ENCODE measurements at places on chromosomes 4 and X.
A peak's percentile ranks its signal among the peaks of the same experiment; 100 is the strongest.

GRCh38 chr4:41455206-41455605 lies 82.8 kb upstream of the LIMCH1 start:
- DNase-seq = peak; percentile 57

GRCh38 chr4:71377561-71377960 lies 38.7 kb downstream of the SLC4A4 start:
- no peak for DNase-seq

GRCh38 chrX:63350465-63350877 lies 661 bp downstream of the SPIN4 start:
- peak; percentile 69 for DNase-seq

GRCh38 chr4:2047031-2047660 lies 12.0 kb upstream of the NAT8L start:
- DNase-seq = no peak

DNA sequence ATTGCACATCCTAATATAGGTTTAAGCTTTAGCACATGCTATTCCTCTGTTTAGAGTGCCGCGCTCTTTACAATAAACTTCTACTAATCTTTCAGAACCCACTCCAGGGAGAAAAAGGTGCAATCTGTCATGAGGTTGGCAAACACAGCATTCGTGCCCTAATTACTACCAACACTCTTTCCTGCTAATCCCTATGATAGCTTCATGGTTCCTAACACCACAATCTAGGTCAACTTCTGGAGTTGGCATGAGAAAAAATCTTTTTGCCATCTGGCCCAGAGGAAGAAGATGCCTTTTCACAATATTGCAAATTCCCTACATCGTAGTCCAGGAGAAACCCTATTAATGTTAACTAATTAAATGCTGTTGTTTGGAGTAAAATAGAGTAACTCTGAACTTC lies 39.6 kb downstream of the TMA16 start:
- DNase-seq = no peak

- DNase-seq = no peak
Observed at GRCh38 chr4:88939697-88940096, 117.3 kb downstream of the FAM13A start.

DNA sequence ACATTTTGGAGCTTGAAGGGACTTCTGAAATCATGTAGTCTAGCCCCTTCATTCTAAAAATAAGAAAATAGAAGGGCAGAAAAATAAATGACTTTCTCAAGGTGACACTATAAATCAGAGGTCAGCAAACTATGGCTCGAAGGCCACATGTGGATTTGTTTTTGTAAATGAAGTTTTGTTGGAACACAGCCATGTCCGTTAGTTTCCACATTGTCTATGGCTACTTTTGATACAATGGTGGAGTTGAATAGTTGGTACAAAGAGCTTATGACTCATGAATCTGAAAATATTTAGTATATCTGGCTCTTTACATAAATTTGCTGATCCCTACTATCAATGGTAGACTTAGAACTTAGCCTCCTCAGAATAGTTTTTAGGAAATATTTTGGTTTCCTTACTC lies 302.4 kb upstream of the PRPS2 start:
- no peak for DNase-seq

DNA sequence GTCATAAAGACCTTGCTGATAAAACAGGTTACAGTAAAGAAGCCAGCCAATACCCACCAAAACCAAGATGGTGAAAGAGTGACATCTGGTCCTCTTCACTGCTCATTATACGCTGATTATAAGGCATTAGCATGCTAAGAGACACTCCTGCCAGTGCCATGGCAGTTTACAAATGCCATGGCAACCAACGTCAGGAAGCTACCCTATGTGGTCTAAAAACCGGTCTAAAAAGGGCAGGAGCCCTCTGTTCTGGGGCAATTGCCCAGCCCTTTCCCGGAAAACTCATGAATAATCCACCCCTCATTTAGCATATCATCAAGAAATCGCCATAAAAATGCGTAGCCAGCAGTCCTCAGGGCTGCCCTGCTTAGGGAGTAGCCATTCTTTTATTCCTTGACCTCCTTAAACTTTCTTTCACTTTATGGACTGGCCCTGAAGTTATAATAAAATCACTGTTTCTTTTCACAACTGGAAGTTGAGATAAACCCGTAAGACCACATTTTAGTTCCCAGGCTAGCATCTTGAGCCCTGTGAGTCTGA lies 260.5 kb upstream of the FAT1 start:
- DNase-seq = no peak

DNA sequence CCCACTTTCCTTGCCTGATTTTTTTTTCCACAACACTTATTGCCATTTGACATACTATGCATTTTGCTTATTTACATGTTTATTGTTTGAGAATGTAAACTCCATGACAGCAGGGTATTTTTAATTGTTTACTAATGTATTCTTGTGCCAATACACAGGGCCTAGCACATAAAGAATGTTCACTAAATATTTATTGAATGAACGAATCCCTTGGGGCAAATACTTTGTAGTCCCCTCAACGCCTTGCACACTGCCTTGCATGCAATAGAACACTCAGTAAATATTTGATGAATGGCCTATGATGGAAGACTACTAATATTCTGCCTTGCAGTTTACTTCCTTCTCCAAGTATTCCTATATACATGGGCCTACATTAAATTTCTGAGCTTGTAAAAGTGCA lies 1.4 kb upstream of the PRPS1 start:
- no peak for DNase-seq

- DNase-seq = peak; percentile 76
Observed at GRCh38 chr4:174631901-174632758, 109.8 kb upstream of the HPGD start.

DNA sequence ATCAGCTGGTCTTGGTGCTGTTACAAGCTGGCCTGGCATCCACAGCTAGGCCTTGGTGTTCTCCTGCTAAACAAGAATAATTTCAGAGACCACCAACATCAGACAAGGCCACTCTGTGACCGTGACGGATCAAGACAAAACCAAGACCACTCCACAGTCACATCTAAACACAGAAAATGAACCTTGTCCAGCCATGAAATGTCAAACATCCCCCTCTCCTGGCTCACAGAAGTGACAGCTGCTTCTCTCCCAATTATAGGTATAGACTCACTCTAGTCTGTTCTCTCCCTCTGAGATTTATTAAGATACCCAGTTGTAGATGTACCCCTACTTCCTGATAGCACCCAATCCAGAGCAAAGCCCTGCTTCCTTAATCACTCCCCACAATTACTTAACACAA lies 40.4 kb downstream of the EFHC2 start:
- DNase-seq = peak; percentile 31

- peak; percentile 81 for DNase-seq
Observed at GRCh38 chrX:101931136-101931487, 715 bp downstream of the ZMAT1 start.

GRCh38 chr4:118351851-118352827 lies 664 bp downstream of the PRSS12 start:
- DNase-seq = peak; percentile 27

DNA sequence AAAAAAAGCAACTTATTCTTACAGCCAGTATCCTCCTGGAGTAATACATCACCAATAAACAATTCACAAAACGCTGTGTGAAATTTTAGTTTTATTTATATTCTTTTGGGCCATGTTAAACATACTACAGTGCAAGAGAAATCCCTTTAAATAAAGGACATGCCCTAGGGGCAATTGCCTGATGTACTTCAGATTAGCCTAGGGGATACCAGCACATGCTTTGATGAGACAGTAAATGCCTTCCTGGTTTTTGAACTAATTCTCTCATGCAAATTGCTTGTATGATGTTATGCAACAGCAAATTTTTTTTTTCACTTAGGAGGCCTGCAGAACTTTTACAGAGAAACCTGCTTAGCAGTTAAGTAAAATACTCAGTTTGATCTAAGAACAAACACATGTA lies 711.9 kb upstream of the FRG1 start:
- DNase-seq = no peak

GRCh38 chr4:729336-730315 lies 24.0 kb downstream of the PCGF3 start:
- DNase-seq = no peak

DNA sequence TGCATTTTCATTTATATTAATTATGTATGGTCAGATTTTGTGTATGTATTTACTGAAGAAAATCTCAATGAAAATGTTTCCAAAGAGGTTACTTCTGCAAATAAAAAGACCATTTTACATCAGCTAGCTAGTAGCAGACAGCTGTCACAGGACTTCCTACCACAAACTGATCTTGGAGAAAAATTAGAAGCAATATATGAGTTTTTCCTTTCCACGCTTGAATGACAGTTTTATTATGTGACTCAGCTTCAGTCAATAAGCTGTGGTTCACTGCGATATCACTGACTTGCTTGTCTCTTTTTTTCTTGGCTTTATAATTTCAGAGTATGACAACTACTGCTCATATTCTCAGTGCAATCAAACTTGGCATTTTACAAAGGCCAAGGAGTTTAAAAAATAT lies 787.4 kb upstream of the GALNTL6 start:
- peak; percentile 9 for DNase-seq

DNA sequence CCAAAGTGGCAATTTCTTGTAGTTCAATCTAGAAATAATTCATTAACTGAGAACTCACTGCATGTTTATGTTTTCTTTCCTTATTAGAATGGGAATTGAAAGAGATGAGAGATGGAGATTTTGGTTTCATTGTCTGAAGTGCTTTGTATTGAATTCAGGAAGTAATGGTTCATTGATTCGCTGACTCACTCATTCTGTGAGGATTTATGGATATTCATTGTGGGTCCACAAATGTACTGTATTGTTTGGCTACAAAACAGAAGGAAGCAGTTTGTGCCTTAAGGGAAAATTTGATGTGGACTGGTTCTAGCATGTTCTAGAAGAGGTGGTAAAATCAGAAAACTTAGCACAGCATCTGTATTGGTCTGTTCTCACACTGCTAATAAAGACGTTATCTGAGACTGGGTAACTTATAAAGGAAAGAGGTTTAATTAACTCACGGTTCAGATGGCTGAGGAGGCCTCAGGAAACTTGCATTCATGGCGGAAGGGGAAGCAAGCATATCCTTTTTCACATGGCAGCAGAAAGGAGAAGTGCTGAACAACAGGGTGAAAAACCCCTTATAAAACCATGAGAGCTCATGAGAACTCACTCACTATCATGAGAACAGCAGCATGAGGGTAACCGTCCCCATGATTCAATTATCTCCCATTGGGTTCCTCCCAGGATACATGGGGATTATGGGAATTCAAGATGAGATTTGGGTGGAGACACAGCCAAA lies 132.3 kb upstream of the VCX3A start:
- no peak for DNase-seq

DNA sequence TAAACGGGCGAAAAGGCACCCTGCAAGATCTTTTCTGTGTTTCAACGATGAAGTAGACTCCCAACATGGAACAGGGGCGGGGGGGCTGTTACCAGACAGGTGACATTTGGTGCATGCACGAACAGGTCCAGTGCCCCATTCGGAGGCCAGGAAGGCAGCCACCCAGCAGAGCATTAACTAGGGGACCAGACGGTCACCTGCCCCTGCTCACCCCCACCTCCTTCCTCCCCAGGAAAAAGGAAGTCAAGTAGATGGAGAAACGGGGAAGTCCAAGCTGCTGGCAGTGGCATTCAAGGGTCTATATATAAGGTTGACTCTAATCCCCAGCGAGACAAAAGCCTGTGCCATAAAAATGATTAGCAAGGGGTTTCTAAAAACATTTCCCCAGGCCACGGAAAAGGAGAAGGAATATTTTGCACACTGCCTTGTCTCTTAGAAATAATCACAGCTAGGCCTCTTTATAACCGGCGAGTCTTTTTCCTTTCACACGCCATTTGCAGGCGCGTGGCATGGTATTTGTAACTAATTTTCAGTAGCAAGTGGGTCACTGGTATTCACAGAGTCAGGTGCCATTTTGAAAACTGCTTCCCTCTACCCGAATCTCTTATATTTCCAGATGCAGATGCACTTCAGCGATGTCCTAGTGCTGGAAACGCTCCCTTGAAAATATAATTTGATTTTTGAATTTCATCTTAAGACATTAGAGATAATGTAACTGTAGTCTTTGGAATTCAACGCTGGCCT lies 1.2 kb upstream of the TMSB4X start:
- DNase-seq = no peak

DNA sequence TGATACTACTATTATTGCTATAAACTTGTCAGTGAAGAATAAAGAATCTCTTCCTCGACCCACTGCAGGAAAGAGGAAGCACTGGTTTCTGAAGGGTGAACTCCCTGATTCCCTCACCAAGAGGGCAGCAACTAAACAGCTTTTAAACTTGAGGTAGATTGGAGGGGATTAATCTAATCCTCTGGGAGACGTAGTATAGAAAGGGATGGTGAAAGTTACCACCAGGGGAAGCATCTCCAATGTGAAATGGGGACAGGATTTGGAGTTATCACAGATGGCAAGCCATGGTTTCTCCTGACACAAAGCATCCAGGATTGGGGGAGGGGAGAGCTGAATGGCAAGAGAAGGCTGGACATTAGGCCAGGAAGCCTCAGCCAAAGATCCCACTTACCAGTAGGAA lies 62.7 kb upstream of the PTPN13 start:
- no peak for DNase-seq

DNA sequence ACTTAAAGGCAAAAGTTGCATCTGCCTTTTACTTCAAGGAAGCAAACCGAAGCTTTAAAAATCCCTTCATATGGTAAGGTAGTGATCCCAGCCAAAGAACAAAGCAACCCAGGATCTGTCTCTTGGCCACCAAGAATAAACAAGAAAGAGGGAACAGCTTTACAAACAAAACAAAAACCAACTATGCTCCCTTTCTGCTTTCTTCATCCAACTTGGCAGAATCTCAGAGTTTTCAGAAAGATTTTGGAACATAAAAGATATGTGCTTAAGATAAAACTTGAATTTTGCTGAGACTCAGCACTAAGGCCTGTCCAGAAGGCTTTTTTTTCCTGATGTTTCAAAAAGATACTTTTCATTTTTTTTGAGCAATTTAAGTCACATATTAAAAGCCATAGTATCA lies 94.0 kb downstream of the COL4A6 start:
- no peak for DNase-seq
